ENCODE measurements at places on chromosomes 3 and 15. TPM values are rescaled to one million over a fixed set of nuclear protein-coding genes. Genes with fewer than 3 reads are reported as not detected.

Gene TMC3
- not detected for total RNA-seq

Gene NIPA2
- total RNA-seq, result 21.4 TPM

Gene PAK6
- 8.2 TPM for total RNA-seq

Gene CCR1
- 2.0 TPM for total RNA-seq

Gene PPP1R2
- 39.7 TPM for total RNA-seq

Gene DUOXA2
- not detected for total RNA-seq

Gene SPINT1
- 0.55 TPM for total RNA-seq

Gene CCDC9B
- total RNA-seq, result 155 TPM

Gene DAPK2
- total RNA-seq, result 39.0 TPM

Gene BCHE
- total RNA-seq, result 2.3 TPM

Gene FBXO40
- total RNA-seq, result 245 TPM

Gene GPR149
- total RNA-seq, result not detected

Gene P2RY13
- total RNA-seq, result 0.96 TPM

GRCh38 chr3:98557324-98558010 lies 25.7 kb downstream of the GPR15 start:
- no peak for DNase-seq

GRCh38 chr3:184348057-184348382 lies 10.6 kb downstream of the FAM131A start:
- no peak for DNase-seq

- no peak for DNase-seq
Measured at GRCh38 chr3:3685721-3686120, 113.5 kb upstream of the LRRN1 start.

DNA sequence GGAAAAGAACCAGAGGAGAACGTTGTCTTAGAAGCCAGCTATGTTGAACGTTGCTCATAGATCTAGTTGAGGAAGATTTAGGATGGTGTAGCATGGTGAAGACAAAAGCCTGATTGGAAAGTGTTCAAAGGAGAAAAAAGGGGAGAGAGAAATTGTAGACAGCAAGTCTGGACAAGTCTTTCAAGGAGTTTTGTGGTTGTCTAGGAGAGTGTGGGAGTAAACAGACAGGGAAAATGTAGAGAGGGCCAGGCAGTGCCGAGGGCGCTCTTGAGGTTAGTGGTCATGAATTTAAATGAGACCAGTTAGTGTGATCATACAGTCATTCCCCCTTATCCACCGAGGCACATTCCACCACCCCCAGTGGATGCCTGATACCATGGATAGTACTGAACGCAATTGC lies 167.5 kb upstream of the IL12A start:
- DNase-seq, result no peak

GRCh38 chr15:42284551-42284950 lies 11.3 kb upstream of the TMEM87A start:
- DNase-seq, result no peak

DNA sequence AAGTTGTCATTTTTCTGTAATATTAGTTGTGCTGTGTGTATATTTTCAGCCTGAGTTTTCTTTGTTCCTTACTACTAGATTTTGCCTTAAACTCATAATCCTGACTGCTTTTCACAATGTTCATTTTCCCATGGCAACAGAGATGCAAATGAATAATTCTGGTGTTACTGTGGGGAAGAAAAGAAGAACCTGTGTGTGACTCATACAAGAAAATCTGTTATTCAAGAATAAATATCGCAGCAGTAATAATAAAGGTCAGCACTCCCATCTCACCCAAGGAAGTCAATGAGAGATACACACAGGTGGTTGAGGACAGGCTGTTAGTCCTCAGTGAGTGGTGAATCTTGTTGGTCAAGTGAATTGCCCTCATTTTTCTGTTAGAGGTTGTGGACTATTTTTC lies 656.6 kb upstream of the NAALADL2 start:
- DNase-seq, result no peak

DNA sequence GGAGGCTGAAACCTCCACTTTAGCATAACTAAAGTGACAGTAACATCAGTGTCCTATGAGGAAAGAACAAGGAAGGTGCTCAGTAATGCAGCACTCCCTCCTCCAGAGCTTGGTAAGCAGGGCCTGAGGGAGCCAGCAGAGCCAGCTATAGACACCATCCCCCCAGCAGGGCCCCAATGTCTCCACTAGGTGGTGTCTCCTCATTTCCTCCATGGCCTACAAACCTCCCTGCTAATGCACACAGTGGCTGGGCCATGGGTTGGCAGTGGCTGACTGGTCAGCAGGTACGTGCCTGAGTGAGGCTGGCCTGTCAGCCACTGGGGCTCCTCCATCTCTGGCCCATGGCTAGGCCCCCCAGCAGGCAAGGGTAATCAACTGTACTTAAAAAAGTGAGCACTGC lies 13.6 kb downstream of the MRPS25 start:
- no peak for DNase-seq

DNA sequence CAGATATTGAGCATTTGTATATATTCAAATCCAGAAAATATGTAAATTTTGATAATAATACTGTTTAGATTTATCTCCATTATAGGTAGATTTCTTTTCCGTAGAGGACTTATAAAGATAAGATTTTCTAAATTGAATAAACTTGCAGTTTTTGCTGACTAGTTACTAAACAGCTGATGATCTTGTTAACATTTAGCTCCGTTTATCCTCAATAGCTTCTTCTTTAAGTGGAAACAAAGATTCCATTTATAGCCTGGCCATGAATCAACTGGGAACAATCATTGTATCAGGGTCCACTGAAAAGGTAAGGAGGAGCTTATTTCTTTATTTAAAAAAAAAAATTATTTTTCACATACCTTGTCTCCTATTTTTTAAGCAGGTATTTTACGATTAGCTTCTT lies 16.7 kb downstream of the WDR48 start:
- DNase-seq, result no peak

GRCh38 chr15:101477851-101478362 lies 11.6 kb downstream of the PCSK6 start:
- DNase-seq, result no peak

DNA sequence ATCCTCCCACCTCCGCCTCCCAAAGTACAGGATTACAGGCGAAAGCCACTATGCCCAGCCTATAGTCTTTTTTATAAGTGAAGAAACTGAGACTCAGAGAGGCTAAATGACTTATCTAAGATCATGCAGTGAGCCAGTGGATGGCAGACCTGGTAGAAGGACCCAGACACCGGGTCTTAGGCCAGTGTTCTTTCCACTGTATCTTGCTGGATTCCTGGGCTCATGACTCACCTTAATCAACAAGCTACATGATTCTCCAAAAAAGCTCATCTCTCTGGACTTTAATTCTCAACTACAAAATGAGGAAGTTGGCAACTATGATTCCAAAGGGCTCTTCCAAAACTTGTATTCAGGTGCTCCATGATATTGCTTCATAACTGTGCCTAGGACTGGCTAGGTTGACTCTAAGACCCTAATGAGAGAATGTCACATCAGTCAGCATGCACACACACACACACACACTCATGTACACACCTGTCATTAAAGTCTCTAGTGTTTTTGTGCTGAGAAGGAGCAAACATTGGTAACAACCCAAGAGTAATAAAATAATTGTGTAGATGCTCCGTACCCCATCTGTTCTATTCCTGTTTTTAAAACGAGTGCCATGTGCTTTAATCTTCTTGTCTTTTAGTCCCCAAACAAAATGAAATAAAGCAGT lies 89.7 kb upstream of the SLC4A7 start:
- DNase-seq, result no peak

DNA sequence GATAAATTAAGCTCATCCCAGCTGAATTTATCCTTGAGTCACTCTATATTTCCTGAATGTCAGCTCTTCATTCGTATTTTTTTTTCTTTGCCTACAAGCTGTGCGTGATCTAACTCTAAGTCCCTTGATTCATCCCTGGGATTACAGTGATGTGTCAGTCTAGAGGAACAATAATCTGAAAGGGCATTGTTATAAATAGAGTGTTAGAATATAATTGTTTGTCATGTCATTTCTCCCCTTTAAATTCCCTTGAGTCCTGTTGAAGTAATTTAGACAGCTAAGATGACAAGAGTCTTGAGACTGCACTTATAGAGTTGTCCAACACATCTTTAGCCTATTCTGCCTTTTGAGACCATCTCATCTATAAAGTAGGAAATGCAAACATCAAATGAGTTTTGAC lies 621.8 kb downstream of the ZIC1 start:
- DNase-seq, result no peak

GRCh38 chr15:76871930-76872329 lies 33.2 kb downstream of the SCAPER start:
- no peak for DNase-seq

GRCh38 chr15:40754574-40754882 lies 526 bp downstream of the RMDN3 start:
- DNase-seq, result no peak

All from left ventricle myocardium inferior (tissue), 1 donor.